ENCODE measurements at places on chromosomes 1 and 21.
A peak's percentile ranks its signal among the peaks of the same experiment; 100 is the strongest.

DNA sequence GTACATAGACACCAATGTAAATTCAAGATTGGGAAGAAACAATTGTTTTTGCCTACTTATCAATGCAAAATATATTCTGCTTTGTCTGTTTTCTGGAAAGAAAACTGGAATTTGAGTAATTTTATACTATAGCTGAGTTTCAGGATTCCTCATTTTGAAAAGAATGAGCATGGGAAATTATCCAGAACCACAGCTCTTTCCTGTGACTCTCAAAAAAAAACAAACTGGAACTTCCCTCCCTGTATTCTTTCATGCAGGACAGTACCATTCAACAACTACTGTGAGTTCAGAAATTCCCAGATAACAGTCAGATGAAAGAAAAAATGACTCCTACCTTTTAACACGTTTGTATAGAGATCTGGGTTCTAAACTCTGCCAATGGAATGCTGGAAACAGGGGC, 372.4 kb downstream of the TGFB2 start:
- peak; percentile 23 for DNase-seq

DNA sequence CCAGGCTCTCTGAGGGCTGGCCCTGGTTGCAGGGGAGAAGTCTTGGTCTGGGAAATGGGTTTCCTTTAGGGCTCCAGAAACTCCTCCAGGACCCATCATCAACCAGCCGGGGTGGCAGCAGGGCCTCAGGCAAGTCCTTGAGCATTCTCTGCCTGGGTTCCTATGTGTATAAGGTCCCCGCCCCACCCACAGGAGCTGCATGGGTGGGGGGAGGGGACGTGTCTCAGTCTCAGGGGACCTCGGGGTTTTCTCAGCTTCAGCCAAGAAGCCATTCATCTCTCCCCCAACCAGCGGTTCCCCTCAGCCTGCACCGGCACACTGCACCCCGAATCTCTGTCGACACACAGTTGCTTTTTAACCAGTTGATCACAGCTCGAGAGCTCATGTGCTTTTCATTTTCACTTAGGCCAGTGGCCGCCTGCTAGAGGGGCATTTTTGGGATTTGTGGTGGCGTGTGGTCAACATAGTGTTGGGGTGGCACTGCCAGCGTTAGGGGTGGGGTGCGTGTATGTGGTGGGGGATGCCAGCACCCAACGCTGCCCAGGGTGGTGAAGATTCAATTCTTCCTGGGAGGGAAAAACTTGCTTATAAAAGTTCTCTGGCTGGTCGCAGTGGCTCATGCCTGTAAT, 6.5 kb downstream of the RUNX3 start:
- DNase-seq = no peak

- no peak for DNase-seq
Observed at GRCh38 chr1:77350012-77350770, 68.4 kb downstream of the AK5 start.

DNA sequence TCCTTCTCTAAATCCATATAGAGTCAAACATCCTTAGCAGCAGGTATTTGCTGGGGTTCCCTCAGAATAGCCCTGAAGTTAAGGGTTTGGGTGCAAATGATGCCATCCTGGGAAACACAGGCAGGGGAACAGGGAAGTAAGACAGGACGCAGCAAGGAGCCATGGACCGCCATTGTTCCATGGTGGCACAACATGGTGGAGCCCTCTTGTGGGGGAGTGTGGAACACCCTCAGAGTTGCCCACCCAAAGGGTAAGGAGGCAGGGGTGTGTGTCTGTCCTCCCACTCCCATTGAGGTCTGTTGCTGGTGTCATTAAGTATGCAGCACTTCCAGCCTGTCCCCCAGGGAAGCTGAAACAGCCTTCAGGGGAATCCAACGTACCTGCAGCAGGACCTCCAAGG, 20.4 kb upstream of the RCAN1 start:
- DNase-seq = no peak

- peak; percentile 81 for DNase-seq
Observed at GRCh38 chr1:17212487-17213121, 7.7 kb downstream of the PADI1 start.

- no peak for DNase-seq
Observed at GRCh38 chr1:24329797-24330543, 10.8 kb downstream of the GRHL3 start.
